ENCODE measurements at places on chromosomes 3 and 15.

- DNase-seq, result no peak
Measured at GRCh38 chr3:72380193-72380592, 468.1 kb downstream of the SHQ1 start.

DNA sequence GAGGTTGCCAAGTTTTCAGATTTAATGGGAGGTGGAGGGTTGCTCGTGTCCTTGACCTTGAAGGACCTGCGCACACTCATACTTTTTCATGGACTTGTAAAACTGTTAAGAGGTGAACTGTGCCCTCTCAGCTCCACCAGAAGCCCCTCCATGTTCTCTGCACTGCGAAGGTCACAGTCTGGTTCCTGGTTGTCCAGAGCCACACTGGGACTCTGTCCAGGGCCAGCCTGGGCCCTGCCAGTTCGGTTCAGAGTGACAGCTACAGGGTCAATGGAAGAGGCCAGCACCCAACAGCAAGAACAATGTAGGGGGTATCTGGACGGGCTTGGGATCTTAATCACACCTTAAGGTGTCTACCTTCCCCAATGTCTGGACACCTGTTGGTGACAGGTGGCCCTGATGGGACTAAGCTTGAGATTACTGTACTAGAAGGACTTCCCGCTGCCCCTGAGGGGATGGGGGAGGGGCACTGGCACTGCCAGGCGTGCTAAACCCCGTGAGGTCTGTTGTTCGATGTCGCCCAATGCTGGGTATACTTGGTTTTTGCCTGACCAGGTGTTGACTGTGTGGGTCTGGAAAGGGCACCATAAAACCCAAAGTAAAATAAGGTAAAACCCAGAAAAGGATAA is 34.7 kb downstream of the GRK7 start:
- peak; percentile 19 for DNase-seq

- no peak for DNase-seq
Measured at GRCh38 chr3:178067721-178068120, 468.5 kb upstream of the KCNMB2 start.

DNA sequence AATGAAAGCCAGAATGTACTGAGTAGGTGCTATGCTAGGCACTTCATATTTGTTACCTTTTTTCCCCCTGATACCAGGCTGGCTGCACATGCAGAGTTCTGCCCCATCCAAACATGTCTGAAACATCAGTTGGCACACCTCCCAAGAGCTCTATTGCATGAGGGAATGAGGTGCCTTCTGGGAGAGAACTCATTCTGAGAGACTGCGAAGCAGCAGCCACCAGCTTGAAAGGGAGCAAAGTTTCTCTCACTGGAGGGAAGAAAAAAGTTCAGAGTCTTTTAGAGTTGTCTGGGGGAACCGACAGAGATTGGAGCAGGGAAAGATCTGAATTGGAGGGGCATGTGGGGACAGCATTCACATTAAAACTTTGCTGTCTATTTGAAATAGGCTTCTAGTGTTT is 84.1 kb downstream of the AGBL1 start:
- no peak for DNase-seq
